Kidney glomerular epithelial cell (primary cell): ENCODE measurements at places on chromosomes 11 and 22.

DNA sequence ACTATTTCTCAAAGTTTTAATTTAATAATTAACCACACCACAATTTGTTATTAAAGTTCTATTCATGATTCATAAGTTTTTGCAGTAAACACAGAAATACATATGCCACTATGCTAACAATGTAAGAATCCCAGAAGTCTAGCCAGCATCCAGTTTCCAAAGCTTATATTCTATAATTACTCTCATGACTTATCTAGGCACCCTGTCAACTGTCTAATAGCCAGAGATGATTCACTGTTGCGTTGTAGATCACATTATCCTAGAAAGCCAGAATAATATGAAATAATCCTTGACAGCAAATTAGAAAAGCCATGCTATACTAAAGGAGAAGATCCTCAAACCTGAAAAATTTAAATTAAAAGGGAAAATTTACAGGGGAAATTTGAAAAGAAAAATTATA lies 141.0 kb downstream of the SOX6 start:
- no peak for DNase-seq

DNA sequence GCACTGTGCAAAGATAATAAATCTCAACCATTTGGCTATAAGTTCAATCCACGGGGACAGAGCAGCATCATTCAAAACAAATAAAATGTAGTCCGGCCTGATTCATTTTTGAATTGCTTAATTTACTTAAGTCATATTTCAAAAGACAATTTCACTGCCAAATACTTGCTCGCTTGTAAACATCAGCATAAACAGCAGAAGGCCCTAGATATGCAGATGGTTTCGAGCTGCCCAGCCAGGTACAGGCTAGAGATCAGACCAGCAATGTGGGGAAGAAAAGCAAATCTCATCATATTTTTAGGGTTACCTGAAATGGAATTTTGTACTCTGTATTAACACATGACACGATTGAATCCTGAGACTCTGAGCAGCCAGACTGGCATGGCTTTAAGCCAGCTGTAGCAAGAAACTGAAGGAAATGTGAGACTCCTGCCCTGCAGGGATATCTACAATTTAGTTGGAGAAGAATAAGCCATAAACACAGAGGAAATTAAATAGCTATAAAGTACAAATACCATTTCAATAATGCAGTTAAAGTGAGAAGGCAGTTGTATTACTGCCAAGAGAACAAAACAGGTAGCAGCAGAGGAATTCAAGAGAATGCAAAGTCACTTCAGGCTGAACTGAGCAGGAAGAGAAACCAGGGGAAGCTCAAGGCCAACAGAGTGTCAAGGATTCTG lies 440.3 kb downstream of the ETS1 start:
- DNase-seq = no peak

DNA sequence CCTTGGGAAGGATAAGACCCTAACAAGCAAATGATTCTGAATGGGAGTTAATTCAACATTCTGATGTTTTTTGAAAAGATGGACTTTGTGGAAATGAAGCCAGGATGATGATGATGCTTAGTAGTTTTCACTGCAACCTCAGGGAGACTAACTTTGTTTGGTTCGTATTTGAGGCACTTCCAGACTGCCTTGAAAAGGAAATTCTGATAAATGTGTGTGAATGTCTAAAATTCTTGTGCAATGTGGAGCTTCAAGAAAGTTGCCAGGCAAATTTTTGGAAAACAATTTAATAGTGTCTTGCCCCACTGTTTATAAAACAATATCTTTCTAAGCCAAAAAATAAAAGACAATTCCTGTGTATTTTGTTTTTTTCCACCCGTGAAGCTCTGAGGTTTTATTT lies 11.2 kb upstream of the NAV2 start:
- no peak for DNase-seq

DNA sequence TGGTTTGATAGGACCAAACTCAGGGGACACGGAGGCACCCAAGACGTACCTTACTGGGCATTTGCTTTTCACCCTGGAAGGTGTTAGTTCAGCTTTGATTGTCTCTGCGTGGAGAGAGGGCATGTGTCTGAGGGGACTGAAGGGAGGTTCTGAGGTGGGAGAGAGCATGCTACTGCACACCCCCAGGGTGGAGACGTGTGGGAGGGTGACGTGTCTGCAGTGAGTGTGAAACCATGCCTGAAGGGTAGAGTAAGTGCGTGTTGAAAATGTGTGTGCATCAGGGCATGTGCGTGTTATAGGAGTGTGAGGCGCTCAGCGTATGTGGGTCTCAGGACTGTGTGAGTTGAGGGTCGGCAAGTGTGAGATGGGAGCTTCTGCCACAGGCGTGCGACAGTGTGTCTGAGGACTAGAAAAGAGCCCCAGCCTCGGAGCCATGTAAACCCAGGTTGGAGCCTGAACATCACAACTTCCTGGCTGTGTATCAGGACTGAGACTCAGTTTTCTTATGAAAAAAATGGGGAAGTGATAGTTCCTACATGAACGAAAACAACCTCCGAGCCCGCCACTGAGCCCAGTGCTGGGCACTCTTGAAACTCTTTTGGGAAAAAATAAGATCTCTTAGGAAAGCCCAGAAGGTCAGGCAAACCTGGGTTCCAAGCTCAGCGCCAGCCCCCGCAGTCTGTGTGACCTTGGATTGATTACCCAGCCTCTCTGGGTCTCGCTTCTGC lies 11.8 kb upstream of the KCNJ11 start:
- no peak for DNase-seq

DNA sequence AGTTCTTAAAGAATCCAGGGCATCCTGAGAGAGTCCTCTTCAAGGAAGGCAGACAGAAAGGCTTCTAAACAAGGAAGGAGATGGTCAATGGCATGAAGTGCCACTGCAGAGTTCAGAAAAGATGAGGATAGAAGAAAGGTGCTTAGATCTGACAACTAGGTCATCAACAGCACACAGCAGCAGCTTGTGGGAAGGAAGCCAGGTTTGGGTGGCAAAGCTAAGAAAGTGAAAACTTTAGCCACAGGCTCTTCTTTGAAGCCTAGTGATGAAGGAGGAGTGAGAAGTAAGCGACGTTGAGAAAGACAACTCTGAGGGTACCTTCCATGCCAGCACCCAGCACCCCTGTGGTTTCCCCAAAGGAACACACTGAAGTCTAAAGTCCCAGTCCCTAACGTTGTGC lies 92.0 kb downstream of the LARGE1 start:
- no peak for DNase-seq

- no peak for DNase-seq
These were observed 269.9 kb upstream of the SORL1-AS1 start for GRCh38 chr11:121722431-121723245.

- no peak for DNase-seq
These were observed 6.3 kb downstream of the PC start for GRCh38 chr11:66951927-66952337.

DNA sequence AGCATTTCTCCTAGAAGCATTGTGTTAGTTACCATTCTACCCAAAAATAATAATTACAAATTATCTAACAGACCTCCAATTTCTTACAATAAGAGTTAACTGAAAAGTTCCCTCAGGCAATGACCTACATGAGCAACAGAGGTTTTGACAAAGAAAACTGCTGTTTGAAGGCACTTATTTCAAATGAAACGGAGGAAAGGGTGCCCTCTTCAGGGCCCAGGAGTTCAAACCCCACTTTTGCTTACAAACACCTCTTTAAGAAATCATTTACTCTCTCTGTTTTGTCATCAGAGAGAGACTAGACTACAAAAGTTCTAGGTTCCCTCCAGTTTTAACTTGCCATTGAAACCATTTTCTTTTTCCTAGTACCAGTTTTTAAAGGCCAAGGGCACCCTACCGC lies 56.7 kb downstream of the AMBRA1 start:
- no peak for DNase-seq

GRCh38 chr22:17576470-17576869 lies 13.2 kb downstream of the SLC25A18 start:
- peak; percentile 43 for DNase-seq

DNA sequence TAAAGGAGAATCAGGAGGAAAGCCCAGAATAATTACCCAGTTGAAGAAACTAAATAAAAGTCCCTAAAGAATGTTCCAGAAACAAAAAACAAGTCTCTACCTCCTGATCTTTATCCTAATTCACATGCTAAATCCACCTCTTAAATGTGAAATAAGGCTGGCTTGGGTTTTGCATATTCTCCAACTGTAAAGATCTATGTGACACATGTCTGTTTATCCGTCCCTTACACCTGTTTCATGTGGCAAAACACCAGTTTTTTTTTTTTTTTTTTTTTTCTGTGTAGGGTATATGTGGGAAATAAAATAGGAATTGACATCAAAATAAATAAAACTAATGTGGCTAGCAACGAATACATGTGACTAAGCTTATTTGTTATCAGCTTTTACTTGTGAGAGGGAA lies 70.5 kb downstream of the NARS2 start:
- no peak for DNase-seq

GRCh38 chr11:19102521-19102900 lies 14.5 kb upstream of the ZDHHC13 start:
- DNase-seq = no peak

GRCh38 chr11:21037850-21038249 lies 368.5 kb downstream of the NELL1 start:
- DNase-seq = peak; percentile 31

GRCh38 chr11:66289548-66290329 lies 796 bp upstream of the YIF1A start:
- DNase-seq = peak; percentile 92

DNA sequence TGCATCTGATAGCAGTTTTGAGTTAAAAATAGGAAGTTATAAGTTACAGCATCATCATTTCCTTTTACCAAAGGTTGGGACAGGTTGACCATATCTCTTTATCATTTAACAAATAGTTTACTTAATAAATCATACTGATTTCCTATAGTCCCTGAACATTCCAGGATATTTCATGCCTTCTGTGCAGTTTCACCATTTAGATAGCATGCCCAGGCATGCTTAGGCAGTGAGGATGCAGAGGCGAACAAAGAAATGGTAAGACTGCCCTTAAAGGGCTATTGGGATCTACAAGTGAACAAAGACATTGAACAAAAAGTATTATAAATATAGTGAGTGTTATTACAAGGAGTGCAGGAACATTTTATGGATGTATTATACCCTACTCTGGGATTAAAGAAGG lies 96.4 kb downstream of the PRMT3 start:
- no peak for DNase-seq

DNA sequence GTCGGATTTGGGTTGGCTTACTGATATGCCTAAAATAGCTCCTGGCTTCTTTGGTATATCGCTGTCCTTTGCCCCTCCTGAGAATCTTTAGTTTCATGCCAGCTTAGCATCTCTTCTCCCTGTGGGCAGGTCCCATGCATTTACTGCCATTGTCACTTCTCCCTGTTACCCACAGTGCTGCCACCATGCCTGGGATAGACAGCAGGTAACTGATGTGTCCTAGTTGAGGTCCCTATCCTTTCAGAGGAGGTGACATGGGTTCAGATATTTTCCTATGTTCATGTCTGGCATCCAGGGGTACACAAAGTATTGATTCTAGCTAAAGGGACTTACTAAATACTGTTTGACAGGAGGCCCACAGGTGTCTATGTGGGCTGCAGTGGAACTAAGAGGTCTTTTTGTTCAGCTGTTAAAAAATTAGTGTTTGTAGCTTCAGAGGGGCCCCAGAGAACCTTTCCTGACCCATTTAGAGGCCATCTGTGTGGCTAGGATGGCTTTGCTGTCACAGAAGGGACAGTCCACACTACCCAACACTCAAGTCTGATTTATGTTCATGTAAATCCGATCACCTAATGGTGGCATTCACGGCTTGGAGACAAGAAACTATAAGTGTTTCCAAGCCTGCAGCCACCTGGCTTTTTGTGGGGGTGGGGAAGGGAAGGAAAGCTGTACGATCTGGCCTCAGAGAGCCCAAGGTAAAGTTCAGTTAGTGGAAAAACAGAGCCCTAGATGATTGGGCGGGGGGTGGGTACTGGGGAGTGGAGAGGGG lies 8.5 kb downstream of the TIMP3 start:
- no peak for DNase-seq

DNA sequence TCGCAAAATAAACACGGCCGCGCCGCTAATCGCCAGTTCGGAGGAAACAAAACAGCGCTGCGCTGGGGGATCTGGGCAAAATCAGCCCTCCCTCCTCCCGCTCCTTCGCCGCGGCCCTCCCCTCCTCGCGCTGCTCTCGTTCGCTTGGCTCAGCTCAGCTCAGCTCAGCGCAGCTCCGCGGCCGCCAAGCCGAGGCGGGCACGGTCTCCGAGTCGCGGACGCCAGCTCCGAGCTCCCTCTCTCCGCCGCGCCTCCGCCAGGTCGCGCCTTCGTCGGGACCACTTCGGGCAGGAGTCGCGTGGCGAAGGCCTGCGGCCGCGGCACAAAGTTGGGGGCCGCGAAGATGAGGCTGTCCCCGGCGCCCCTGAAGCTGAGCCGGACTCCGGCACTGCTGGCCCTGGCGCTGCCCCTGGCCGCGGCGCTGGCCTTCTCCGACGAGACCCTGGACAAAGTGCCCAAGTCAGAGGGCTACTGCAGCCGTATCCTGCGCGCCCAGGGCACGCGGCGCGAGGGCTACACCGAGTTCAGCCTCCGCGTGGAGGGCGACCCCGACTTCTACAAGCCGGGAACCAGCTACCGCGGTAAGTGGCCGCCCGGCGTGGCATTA lies at the start of gene SPON1:
Gene SPON1, plus strand, starts transcription at position 162 of the 607 bp plus-strand sequence. Its CDS starts 182 bp downstream, at position 344.
- no peak for DNase-seq

DNA sequence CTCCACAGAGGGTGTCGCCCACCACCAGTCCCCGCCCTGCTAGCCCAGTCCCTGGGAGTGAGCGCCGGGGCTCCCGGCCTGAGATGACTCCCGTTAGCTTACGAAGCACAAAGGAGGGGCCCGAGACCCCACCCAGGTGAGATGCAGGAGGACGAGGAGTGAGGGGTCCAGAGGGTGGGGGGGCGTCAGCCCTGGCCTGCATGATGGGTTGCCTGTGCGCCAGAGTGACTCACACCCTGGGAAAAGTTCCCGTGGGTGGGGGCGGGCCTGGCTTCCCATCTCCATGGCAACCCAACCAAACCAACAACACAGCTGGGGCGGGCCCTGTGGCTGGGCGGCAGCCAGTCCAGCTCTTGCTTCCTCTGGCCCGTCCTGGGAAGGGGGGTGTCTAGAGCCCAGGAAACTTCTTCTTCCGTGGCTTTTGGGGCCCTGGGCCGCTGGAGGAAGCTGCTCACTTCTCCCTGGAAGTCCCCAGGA lies 4.5 kb downstream of the GAS2L1 start:
- peak; percentile 95 for DNase-seq

- DNase-seq = peak; percentile 10
These were observed 13.5 kb downstream of the SCN3B start for GRCh38 chr11:123640677-123641494.

DNA sequence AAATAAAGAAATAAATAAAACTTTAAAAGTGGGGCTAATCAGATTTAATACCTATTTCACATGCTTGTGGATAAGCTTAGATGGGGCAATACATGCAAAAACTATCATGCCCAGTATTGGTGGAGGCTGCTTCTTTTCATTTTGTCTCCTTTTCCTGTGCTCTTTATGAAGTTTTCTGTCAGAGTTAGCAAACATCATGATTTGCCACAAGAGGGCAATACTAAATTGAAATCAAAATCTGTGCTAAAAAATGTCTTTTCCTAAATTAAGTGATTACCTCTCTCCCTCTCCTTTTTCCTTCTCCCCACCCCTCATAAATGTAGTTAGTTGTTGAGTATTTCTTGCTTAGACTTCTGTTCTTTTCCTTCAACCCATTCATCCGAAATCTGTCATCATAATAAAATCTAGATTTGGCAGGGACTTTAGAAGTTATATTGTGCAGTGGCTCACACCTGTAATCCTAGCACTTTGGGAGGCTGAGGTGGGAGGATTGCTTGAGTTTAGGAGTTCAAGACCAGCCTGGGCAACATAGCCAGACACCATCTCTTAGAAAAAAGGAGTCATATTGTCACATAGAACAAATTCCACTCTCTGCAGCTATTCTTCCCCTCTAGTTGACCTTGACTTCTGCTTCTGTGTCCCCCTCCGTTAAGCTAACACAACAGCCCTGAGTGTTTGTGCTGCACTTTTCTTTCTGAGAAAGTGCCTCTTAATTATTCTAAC lies 4.7 kb upstream of the ARHGAP42 start:
- peak; percentile 17 for DNase-seq
